NCI-H774 (cell line): ENCODE measurements at places on chromosomes 11 and 22.

- DNase-seq: no peak
Observed at GRCh38 chr11:77471558-77472193, 2.2 kb downstream of the PAK1 start.

- peak; percentile 41 for DNase-seq
Observed at GRCh38 chr11:68481579-68482240, 21.2 kb downstream of the PPP6R3 start.

- no peak for DNase-seq
Observed at GRCh38 chr11:128779036-128779435, 85.2 kb downstream of the FLI1 start.

DNA sequence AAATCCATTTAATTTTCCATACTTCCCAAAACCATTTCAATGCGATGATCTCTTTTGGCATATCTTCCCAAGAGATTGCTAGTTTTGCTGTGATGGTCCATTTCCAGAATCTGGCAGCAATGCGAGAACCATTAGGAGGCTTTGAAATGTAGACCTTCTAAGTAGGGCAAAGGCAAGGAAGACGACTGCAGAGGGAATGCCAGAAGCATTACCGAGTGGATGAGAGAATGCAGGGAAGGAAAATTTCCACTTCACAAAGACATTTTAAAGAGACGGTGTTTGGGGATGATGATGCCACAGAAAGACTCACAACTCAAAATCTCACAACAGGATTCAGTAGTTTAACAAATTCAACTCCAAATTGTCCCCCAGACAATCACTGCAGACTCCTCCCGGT lies 471 bp upstream of the CEP126 start:
- DNase-seq: no peak

GRCh38 chr11:105642870-105643269 lies 33.0 kb downstream of the GRIA4 start:
- DNase-seq: no peak

DNA sequence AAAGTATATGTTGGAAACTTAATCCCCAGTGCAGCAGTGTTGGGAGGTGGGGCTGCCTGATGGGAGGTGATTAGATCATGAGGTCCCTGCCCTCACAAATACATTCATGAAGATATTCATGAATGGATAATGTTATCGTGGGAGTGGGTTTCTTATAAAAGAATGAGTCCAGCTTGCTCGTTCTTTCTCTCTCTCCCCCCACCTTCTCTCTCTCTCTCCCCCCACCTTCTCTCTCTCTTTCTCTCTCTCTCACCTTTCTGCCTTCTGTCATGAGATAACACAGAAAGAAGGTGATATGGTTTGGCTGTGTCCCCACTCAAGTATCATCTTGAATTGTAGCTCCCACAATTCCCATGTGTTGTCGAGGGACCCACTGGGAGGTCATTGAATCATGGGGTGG lies 66.7 kb upstream of the NUP50 start:
- DNase-seq: no peak

- no peak for DNase-seq
Observed at GRCh38 chr11:8480858-8481257, 113.2 kb downstream of the STK33 start.

- no peak for DNase-seq
Observed at GRCh38 chr11:289712-290620, 1.0 kb downstream of the PGGHG start.

DNA sequence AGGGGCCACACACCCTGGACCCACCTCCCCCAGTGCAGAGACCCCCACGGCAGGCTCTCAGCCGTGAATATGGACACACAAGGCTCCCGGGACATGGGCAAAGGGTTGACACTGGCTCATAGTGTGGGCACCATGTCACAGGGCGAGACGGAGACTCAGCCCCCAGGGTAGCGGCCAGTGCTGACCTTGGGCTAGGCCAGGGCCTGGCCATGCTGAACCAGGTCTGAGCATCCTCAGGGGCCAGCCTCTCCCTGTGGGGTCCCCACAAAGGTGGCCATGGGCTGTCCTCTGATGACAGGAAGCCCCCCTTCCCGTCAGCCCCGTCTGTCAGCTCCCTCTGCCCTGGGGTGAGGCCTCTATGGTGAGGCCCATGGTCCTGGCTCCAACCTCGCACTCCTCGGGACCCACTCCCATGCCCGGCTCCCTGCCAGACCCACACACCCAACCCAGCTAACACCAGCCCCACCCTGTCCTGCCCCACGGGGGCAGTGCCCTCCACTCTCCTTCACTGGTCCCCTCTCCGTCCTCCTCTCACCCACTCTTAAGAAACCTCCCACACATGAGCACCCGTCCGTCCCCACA lies 19.0 kb upstream of the PRODH start:
- DNase-seq: no peak

- no peak for DNase-seq
Observed at GRCh38 chr22:32904044-32904443, 102.5 kb downstream of the TIMP3 start.
